ENCODE measurements at places on chromosomes 1 and 21.

DNA sequence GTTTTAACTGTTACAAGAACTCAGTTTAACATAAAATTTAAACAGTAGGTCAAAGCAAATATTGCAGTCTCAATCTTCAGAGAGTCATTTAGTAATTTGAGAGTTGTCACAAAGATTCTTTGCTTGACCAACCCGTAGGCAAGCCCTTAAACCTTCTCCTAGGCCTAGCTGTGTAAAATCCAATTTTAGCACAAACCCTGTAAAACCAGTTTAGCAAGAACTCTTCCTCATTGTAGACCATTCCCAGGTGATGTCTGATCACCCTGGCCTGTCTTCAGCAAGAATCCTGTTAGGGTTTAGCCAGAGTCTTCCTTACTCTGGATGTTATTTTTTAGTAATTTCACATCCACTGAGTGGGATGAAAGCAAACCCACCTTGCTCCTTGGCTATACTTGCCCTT lies 30.1 kb downstream of the LRIG2 start:
- DNase-seq, result no peak
- H3K4me1 ChIP-seq, result no peaks in the 10 kb centered on the region
- peaks cover 96% of the 10 kb centered on the region for H3K36me3 ChIP-seq
- H3K27ac ChIP-seq, result no peak overlapping the region

GRCh38 chr1:93739472-93739871 lies 57.8 kb upstream of the BCAR3 start:
- no peak for DNase-seq
- peak overlapping the region; percentile 83 for H3K27ac ChIP-seq
- H3K27me3 ChIP-seq, result no peaks in the 10 kb centered on the region
- H3K4me3 ChIP-seq, result no peak overlapping the region
- no peaks in the 10 kb centered on the region for H3K36me3 ChIP-seq
- peaks cover 32% of the 10 kb centered on the region for H3K4me1 ChIP-seq

DNA sequence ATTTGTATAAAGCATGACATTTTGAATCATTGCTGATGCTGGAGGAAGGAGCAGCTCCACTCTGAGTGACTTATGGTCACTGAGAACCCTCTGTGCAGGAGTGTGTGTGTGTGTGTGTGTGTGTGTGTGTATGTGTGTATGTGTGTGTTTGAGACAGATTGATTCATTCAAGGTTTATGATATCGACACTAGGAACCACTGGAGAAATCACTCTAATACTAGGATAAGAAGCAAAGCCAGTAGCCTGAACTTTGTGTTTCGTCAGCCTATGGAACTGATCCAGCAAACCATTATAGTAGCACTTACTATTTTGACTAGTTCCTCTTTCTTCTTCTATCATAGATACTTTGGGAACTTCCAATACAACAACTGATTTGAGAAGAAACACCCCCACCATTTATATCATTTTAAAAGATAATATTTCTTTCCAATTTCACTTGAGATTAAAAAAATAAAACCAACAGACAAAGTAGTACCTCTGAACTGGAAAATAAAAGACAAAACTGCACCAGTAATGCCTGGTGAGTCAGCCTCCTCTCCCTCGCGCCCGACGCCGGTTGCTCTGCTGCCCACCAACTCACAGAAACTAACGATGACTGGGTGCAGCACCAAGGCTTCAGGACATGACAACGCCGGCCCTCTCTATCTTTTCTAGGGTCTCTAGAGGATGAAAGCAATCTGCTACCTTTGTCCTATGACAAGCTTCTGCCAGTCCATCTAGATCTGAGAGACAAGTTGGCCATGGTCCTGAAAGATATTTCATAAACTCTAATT lies 20.9 kb downstream of the SLAMF1 start:
- no peak for DNase-seq
- peaks cover 46% of the 10 kb centered on the region for H3K27me3 ChIP-seq
- no peaks in the 10 kb centered on the region for H3K36me3 ChIP-seq
- no peak overlapping the region for H3K4me3 ChIP-seq

GRCh38 chr1:190205713-190206112 lies 272.0 kb downstream of the BRINP3 start:
- H3K36me3 ChIP-seq, result no peaks in the 10 kb centered on the region
- no peaks in the 10 kb centered on the region for H3K27me3 ChIP-seq
- peaks cover 6% of the 10 kb centered on the region for H3K4me1 ChIP-seq

DNA sequence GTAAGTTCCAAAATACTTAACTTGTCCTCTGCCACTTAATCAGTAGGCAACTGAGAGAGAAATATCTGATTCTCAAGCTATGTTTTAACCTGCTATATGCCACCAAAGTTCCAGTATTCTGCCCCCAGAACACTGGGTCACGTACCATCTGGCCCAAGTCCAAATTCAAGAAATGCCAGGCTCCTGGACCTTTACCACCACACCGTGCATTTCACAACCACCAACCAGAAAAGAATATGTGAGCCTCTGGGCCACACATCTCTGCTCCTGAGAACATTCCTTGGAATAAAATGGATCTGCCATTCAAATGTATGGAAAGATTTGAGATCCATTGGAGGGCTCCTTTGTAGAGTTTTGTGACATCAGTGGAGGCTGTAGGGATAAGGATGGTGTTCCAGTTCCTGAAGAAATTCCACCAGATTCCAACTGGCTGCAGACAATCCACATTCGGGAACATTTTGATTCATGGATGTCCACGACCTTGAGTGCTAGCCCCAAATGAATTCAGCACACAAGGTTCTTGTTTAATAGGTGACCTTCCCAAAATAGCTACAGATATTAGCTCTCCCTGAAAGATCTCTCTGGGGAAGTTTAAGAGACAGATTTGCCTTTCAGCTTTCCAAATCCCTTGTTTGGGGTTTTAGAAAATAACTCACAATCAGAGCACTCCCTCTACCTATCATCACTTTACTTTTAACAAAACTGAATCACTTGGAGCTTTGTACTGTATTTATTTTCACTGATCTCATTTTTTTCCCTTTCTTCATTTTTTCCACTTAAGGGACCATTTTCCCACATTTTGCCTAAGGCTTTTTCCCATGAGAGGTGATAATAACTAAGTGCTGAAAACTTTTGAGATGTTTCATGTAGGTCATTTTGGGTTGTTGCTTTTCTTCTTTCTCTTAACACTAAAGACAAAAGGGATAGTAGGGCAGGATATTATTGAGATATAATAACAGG lies 128.4 kb upstream of the ZC3H11B start:
- peaks cover 53% of the 10 kb centered on the region for H3K27me3 ChIP-seq
- no peak for DNase-seq
- no peaks in the 10 kb centered on the region for H3K4me1 ChIP-seq
- H3K27ac ChIP-seq, result no peak overlapping the region

DNA sequence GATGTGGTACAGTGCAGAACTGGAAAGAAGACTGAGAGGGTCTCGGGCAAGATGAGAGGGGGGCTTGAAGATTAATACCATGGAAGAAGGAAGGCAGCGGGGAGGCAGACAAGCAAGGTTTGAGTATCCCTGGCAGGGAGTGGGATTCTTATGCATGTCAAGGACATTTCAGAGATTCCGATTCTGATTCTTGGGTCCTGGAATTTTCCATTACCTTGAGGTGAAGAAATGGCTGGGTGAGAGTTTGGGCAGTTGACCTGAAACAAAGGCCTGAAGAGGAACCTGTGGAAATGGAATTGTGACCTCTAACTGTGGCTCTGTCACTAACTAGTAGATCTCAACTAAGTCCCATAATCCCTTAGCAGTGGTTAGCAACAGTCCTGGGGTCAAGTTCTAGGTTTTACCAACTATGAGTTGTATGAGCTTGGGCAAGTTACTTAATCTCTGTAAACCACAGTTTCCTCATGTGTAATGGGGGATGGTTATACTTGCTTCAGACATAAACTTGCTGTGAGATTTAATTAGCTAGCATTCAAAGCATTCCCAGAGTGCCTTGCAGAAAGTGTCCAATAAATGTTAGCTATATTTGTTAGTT lies 8.6 kb upstream of the ACTN2 start:
- peaks cover 91% of the 10 kb centered on the region for H3K27me3 ChIP-seq
- no peak overlapping the region for H3K27ac ChIP-seq
- no peaks in the 10 kb centered on the region for H3K36me3 ChIP-seq
- DNase-seq, result no peak
- H3K4me1 ChIP-seq, result peaks cover 3% of the 10 kb centered on the region

DNA sequence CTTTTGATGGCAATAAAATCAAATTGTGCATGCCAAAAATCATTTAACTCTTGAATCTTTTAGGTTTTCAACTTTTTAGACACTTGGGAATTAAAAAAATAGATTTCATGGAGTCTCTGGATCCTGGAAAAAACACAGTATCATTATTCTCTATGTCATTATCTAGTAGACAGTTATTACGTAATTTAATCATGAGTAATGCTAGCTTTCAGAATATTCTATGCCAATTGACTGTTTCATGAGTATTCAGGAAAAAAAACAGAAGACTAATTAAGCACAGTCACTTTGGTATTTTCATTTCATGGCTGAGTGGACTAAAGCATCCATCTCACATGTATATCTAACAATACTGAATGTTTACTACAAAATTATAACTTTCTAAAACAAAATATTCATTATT lies 44.0 kb downstream of the ODF2L start:
- H3K4me3 ChIP-seq, result no peak overlapping the region
- peak; percentile 18 for DNase-seq
- no peaks in the 10 kb centered on the region for H3K27me3 ChIP-seq
- no peaks in the 10 kb centered on the region for H3K4me1 ChIP-seq

DNA sequence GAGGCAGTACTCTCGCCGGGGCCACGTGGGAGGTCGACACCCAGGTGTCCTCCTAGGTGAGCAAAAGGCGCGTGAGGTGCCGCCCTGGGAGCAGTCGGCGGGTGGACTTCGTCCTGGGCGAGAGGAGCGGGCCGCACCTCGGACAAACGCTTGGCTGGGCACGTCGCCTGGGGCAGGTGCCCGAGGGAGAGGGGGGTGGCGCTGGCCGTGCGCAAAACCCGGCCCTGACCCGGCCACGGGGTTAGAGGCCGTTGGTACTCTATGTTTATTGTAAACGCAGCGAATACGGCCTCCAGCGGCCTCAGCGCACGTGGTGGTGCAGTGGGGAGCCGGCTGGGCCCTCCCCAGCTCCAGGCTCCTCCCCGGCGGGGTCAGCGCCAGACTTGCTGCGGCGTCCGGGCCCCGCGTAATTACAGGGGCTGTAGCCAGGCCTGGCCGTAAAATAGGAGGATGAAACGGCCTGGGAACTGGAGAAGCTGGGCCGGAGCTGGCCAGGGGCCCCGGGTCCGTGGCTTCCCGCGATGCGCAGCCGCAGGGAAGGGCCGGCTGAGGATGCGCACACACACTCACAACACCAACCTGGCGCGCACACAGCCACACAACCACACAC lies 1.6 kb upstream of the EFNA1 start:
- H3K4me3 ChIP-seq, result peak overlapping the region; percentile 100
- DNase-seq, result peak; percentile 71
- no peaks in the 10 kb centered on the region for H3K27me3 ChIP-seq
- H3K27ac ChIP-seq, result peak overlapping the region; percentile 90

DNA sequence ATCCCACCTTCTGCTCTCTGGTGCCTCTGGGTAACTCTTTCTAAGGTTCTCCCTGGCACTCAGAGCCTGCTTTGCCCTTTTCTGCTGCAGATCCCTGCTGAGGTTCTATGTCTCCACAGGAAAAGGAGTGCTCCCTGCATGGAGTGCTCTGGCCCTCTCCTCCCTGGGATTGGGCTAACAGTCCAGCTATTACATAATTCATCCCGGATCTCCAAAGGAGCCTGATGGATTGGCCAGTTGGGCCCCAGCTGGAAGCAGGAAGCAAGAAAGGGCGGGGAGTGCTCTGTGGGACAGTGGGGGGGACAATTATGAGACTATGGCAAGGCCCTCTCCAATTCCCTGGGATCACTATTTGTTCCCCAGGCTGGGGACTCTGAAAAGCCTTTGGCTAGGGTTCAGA lies 51.9 kb upstream of the GOLT1A start:
- no peak overlapping the region for H3K4me3 ChIP-seq
- H3K27ac ChIP-seq, result no peak overlapping the region
- H3K4me1 ChIP-seq, result peaks cover 5% of the 10 kb centered on the region
- H3K27me3 ChIP-seq, result no peaks in the 10 kb centered on the region

- H3K4me1 ChIP-seq, result no peaks in the 10 kb centered on the region
- DNase-seq, result no peak
- H3K27me3 ChIP-seq, result no peaks in the 10 kb centered on the region
- H3K36me3 ChIP-seq, result peaks cover 6% of the 10 kb centered on the region
- H3K4me3 ChIP-seq, result no peak overlapping the region
Measured at GRCh38 chr1:196376630-196377328, 231.5 kb downstream of the KCNT2 start.

GRCh38 chr1:77680173-77680572 lies 2.3 kb downstream of the ZZZ3 start:
- H3K27me3 ChIP-seq, result no peaks in the 10 kb centered on the region
- peak overlapping the region; percentile 99 for H3K27ac ChIP-seq
- H3K4me3 ChIP-seq, result peak overlapping the region; percentile 58
- peaks cover 22% of the 10 kb centered on the region for H3K4me1 ChIP-seq

- H3K27ac ChIP-seq, result peak overlapping the region; percentile 49
- H3K4me1 ChIP-seq, result peaks cover 10% of the 10 kb centered on the region
- H3K27me3 ChIP-seq, result no peaks in the 10 kb centered on the region
Measured at GRCh38 chr1:10682449-10683309, 113.8 kb downstream of the CASZ1 start.

DNA sequence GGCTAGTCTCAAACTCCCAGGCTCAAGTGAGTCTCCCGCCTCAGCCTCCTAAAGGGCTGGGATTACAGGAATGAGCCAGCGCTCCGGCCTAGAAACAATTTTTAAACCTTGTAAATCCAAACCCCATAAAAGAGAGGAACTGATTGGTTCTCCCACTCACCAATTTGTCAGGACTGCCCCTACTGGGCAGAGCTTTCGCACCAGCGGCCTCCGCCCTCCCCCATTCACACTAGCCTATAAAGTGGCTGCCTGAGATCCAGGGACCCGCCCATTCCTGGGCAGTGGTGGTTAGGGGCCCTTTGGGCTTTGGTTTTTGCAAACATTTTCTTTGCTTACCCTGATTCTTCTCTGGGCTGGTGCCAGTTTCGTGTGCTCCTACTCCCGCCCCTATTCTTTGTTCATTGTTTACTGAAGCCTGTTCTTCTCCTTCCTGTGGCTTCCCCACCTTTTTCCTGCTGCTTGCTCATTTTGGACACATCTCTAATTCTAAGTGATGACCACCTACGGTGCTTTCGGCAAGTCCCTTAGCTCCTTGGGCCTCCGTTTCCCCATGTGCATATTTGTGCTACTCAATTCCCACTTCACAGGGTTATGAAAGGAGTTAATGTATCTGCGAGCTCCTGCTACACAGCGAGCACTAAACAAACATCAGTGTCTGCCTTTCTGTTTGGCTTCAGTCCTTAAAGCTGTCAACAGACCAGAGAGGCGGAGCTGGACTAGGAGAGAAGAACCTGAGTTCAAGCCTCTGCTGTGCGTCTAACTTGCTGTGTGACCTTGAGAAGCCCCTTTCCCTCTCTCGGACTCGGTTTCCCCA lies 39.8 kb upstream of the CLIC4 start:
- peak overlapping the region; percentile 43 for H3K4me3 ChIP-seq
- peak; percentile 98 for DNase-seq
- H3K27ac ChIP-seq, result peak overlapping the region; percentile 68
- peaks cover 19% of the 10 kb centered on the region for H3K4me1 ChIP-seq
- H3K36me3 ChIP-seq, result peaks cover 5% of the 10 kb centered on the region
- H3K27me3 ChIP-seq, result no peaks in the 10 kb centered on the region

- peak; percentile 39 for DNase-seq
- H3K4me1 ChIP-seq, result peaks cover 8% of the 10 kb centered on the region
- no peaks in the 10 kb centered on the region for H3K36me3 ChIP-seq
- H3K27me3 ChIP-seq, result no peaks in the 10 kb centered on the region
- peak overlapping the region; percentile 24 for H3K27ac ChIP-seq
Measured at GRCh38 chr1:30852026-30852425, 56.5 kb downstream of the SDC3 start.

Measured in MCF 10A (cell line).